ENCODE measurements at places on chromosomes 5 and 9.

DNA sequence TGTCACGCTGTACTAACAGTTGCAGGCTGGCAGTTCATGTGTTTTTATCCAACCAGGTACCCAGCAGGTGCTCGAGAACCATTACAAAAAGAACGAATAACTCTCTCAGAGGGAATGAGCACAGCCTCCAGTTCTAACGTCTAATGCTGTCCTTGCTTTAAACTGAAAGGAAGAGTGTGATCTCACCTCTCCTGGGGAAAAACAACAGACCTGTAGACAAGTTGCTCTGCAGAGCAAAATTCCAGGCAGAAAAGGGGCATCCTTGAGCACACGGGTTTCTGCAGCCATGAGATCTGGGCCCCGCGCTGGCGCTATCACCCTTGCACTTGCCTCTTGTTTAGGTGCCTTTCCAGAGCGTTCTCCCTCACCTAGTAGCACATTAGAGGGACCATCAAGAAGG is 92.5 kb upstream of the DNAH5 start:
- no peak for DNase-seq

DNA sequence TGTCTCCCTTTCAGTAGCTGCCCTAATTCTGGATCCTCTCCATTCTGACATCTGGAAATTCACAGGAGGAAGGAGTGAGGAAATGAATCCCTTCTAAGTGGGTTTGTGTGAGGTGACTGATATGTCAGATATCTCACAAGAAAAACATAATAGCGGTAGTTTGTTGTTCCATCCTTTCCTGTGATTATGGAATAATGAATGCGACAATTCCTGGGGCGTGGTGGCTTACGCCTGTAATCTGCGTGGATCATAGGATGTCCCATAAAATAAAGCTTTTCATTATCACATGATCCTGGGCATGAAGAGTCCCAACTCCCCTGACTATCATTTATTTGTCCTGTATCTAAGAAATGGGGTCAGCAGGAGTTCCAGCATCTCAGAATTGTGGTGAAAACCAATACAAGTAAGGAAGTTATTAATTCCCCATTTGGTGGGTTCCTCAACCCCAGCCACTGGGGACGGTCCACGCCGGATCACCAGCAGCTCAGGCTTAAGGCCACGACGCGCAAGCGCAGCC is 375 bp upstream of the C5orf24 start:
- DNase-seq = no peak

GRCh38 chr9:108816037-108816436 is 39.7 kb downstream of the ACTL7B start:
- DNase-seq = no peak

DNA sequence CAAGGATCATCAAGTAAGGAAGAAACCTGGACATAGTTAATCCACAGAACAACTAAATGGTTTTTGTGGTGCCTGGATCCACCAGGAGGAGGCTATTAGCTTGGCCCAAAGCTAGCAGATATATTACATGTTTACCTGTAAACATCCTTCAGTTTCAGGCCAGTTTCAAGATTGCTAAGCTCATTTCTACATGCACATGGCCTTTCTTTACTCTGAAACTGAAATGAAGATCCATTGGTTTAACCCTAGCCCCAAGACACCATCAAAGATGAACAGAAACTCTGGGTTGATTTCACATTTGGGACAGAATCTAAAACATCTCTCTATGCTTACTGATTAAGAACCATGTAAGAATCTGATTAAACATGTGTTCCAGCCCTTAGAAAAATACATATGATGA is 611.8 kb downstream of the TLE1 start:
- DNase-seq = no peak

- no peak for DNase-seq
Measured at GRCh38 chr9:113985968-113986585, 92.0 kb downstream of the AMBP start.

DNA sequence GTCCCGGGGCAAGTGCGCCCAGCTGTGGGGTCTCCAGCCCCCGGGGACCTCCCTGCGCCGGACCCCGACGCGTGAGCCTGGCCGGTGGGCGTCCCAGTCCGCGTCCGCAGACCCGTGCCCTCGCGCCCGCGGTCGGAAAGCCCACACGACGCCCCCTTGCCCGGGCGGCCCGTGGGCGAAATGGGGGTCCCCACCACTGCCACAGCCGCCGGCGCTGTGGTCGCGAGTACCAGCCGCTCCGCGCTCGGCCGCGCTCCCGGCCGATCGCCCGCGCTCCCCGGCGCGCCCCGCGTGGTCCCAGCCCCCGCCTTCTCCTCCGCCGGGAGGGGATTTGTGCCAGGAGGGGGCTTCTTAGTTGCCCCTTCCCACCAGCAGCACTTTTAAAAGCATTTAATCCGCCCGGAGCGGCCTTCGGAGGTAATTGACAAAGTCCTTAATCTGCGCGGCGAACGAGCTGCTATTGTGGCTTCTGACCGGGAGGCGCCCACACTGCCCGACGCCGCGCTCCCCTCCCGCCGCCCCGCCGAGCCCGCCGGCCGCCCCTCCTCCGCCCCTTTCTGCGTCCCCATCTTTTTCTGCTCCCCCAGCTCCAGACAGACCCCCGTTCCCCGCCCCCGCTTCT is 469 bp upstream of the FIBCD1 start:
- no peak for DNase-seq

- no peak for DNase-seq
Measured at GRCh38 chr5:150541397-150541675, 33.4 kb downstream of the NDST1 start.

DNA sequence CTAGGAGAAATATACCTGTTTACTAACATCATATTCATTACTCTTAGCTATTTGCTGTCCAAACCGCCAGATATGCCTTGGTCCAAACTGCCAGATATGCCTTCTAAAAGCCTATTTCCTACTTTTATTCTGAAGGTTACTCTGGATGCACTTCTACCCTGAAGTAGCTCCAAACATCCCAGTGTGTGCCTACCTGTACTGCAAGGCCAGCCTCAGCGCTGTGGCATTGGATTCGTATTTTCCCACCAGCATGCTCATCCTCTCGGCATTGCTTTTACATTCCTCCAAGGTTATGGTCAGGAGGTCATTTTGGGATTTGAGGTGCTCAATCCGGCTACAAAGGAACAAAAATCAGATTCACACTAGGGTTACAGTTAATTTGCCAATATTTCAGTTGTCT is 94.3 kb downstream of the DCP2 start:
- DNase-seq = no peak

DNA sequence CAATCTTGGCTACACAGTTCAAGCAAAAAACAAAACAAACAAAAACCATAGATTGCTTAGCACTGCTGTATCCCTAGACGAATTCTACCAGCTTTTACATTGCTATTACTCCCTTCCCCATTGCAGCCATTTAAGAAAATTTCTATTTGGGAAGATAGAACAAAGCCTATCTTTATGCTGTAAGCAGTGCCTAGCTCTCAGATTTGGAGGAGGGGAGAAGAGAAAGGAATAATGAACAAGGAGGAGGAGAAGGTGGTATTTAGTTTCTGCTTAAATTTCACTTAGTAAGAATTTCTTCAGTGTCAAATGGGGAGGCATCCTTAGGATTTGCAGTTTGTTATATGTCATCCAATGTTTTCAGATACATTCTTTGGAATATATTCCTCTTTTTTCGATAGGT is 16.2 kb upstream of the TLE1 start:
- no peak for DNase-seq

DNA sequence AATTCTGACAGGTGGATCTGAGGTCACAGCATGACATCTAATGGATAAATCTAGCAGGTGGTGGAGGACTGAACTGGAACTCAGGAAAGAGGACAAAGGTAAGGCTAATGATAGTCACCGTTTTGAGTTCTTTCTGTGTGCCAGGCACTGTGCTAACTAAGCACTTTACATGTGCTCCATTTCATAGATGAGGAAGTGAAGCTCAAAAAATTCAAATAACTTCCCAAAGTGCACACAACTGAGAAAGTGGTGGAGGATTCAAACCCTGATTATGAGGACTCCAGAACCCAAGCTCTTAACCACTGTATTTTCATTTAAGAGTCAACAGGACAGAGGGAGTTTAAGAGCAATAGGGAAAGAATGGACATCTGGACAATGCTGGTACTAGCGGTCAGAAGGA is 7.1 kb upstream of the DELE1 start:
- DNase-seq = no peak

- DNase-seq = no peak
Measured at GRCh38 chr9:20844916-20845315, 160.9 kb downstream of the FOCAD start.

- DNase-seq = no peak
Measured at GRCh38 chr9:115080242-115080641, 37.7 kb downstream of the TNC start.

GRCh38 chr5:9231842-9232241 is 314.0 kb downstream of the SEMA5A start:
- no peak for DNase-seq

- DNase-seq = no peak
Measured at GRCh38 chr5:179505636-179506261, 44.6 kb upstream of the RUFY1 start.

- DNase-seq = no peak
Measured at GRCh38 chr5:88934439-88934838, 51.5 kb upstream of the MEF2C start.

DNA sequence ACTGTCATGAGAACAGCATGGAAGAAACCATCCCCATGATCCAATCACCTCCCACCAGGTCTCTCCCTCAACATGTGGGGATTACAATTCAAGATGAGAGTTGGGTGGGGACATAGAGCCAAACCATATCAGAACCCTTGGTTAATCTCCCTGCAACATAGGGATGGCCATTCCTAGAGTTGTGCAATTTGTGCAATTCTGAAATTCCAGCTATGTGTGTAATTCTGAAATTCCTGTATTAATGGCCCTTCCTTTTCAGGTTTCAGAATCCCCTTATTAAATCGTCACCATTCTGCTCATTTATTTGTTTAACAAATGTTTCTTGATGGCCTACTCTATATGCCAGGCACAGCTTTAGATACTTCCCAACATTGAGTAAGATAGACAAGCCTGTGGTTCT is 282.6 kb downstream of the SMARCA2 start:
- DNase-seq = no peak

DNA sequence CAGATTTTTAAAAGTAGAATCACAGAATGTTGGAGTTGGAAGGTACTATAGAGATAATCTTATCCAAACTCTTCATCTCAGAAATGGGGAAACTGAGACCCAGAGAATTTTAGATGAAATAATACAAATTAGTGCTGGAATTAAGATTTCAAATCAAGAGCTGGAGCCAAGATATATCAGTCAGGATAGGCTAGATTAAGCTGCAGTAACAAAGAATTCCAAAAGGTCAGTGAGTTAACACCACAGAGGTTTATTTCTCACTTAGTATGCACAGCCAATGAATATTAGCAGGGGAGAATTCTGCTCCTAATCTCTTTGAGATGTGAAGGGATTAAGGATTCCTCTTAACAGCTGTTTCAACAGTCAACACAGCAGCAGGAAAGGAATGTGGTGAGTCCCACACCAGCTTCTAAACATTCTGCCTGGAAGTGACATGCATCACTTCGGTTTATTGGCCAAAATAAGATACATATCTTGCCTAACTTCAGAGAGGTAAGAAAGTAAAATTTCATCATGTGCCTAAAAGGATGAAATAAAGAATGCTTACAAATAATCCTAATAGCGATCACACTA is 136.8 kb downstream of the FRMD3 start:
- DNase-seq = no peak

GRCh38 chr5:132854301-132854700 is 12.0 kb downstream of the GDF9 start:
- DNase-seq = no peak

- no peak for DNase-seq
Measured at GRCh38 chr9:117725426-117725887, 21.3 kb downstream of the TLR4 start.

DNA sequence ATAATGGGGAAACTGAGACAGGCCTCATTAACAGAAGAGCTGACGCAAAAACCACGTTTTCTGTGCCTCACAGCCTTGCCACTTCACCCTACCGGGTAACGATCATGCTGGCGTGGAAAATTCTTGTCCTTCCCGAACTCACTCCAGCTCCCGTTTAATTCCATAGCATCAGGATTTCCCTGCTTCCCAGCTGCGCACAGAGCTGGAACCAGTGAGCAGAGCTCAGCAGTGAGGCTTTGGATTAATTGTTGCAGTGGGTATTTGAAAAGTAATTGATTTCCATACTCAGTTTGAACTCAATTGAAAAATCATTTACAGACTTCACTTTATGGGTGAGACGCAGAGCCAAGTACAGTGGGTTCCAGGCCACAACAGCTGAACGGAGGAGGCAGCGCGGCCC is 199.0 kb upstream of the ADAMTS16 start:
- no peak for DNase-seq

GRCh38 chr9:124629600-124629999 is 122.4 kb upstream of the NR5A1 start:
- DNase-seq = no peak

- DNase-seq = no peak
Measured at GRCh38 chr9:137688725-137689124, 69.9 kb downstream of the EHMT1 start.

- no peak for DNase-seq
Measured at GRCh38 chr9:129835860-129836223, 584 bp downstream of the USP20 start.

- no peak for DNase-seq
Measured at GRCh38 chr9:109781541-109782197, 1.7 kb downstream of the PALM2AKAP2 start.

- no peak for DNase-seq
Measured at GRCh38 chr5:11894992-11895391, 9.3 kb downstream of the CTNND2 start.

DNA sequence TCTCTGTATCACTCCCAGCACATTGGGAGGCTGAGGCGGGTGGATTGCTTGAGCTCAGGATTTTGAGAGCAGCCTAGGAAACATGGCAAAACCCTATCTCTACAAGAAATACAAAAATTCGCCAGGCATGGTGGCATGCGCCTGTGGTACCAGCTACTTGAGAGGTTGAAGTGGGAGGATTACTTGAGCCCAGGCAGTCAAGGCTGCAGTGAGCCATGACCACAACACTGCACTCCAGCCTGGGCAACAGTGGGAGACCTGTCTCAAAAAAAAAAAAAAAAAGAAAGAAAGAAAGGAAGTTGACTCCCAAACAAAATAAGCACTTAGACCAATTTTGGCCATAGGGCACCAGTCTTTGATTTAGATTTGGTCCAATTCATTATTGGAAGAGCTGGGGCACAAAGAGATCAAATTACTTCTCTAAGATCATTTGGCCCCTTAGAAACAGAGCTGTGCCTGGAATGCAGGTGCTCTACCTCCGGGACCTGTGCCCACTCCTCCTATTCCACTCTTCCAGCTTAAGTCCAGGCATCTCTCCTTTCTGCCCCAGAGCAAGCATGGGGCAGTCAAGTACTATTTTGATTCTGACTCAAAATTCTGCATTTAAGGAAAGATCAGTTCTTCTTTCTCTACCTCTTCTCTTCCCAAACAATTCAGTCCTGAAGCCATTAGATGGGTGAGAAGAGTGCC is 59.0 kb downstream of the ALDH7A1 start:
- no peak for DNase-seq

DNA sequence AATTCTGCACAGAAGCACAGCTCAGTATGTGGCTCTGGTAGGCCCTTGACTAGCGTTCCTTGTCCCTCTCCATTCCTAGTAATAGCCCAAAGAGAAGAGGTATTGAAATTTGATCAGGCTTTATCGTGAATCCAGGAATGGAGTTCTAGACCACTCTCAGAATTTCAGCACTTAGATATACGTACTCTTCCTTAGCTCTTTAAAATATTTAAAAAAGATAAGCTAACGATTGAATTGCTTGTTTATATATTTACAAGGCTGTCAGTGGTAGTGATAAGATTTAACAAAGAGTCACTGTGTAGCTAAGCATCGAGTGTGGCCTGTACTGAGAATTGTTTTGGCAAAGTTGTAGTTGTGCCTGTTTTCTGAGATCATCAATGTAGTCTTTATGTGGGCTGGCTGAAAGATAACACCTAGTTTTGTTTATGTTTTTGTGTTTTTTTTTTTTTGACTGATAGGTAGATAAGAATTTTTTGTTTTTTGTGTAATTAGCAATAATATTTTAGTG is 2.5 kb downstream of the KIAA1958 start:
- no peak for DNase-seq
